ENCODE measurements at places on chromosomes 3 and 15.

- no peak for DNase-seq
These were observed 259.1 kb downstream of the PTPRG start for GRCh38 chr3:61820306-61820992.

DNA sequence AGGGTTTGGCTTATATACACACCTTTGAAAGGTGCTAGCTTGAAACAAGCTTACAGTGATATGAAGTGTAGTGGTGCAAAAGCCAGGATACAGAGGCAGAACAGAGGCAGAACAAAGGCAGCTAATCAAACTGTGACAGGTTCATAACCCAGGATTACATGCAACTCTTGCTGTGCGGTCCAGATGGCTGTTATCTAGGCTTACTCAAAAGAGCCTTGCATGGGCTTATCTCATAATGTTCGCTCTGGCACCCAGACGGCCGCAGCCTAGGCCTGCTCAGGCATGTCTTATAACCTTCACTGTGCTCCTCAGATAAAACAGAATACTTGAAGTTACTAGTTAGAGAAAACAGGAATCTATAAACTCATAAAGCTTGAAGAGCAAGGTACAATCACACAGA, 22.8 kb upstream of the NOX5 start:
- DNase-seq, result no peak

DNA sequence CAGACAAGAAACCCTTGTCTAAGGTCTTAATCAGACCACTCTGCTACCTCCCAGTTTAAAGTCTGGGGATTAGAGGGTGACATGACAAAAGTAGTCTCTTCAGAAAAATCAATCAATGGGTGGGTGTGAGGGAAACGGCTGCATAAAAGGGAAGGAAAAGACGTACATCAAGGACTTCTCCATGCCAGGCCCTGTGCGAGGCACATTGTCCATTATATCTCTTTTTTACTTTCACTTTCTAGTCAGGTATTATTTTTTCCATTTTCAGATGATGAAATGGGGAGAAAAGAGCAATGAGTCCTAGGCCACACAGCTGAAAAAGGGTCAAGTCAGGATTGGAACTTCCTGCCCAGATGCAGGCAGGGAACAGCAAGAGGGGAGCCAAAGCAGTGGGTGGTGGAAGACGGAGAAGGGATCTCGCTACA, 4.6 kb upstream of the CX3CR1 start:
- DNase-seq, result no peak

- no peak for DNase-seq
These were observed 23.1 kb upstream of the CHD2 start for GRCh38 chr15:92877000-92877399.

DNA sequence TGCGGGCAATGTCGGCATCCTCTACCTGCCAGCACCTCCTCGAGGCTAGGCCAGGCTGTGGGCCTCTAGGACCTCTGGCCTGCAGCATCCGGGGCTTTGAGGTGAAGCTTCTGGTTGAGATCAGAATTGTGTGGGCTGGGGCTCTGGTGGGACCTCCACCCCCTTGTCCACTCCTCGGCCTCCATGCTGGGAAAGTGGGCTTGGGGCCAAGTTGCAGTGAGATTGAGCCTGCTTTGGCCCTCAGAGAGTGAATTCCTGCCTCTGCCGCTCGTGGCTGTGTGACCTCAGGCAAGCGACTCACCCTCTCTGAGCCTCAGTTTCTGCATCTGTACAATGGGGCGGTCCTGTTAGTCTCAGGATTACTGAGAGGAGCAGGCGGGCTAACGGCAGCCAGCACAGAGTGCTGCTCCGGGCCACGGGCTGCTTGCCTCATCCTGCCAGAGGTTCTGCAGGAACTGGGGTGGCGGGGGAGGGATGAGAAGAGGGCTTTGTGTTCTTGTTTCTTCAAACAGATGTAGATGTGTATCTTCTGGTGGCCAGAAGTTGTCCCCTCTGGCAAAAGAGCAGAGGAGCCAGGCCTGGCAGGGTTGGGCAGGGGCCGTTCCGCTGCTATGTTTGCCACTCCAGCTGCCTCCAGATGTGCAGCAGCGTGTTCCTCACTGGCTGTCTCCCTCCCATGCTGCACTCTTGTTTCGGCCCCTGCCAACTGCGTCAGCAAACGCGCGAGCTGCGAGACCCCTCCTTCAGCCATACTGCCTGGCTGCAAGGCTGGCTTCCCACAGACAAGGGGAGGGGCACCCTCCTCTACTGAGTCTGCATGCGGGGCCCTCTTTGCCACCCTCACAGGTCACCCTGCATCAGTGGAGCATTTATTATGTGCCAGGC, 33.7 kb downstream of the FBLN2 start:
- no peak for DNase-seq

- DNase-seq, result no peak
These were observed 381.4 kb downstream of the TBC1D5 start for GRCh38 chr3:17360991-17361390.

- DNase-seq, result no peak
These were observed 614.6 kb upstream of the TBL1XR1 start for GRCh38 chr3:177811835-177812234.

GRCh38 chr3:29268651-29269050, 12.2 kb upstream of the RBMS3 start:
- DNase-seq, result no peak
